Coronary artery (tissue), 2 donors: ENCODE measurements at places on chromosomes 1 and 21.

DNA sequence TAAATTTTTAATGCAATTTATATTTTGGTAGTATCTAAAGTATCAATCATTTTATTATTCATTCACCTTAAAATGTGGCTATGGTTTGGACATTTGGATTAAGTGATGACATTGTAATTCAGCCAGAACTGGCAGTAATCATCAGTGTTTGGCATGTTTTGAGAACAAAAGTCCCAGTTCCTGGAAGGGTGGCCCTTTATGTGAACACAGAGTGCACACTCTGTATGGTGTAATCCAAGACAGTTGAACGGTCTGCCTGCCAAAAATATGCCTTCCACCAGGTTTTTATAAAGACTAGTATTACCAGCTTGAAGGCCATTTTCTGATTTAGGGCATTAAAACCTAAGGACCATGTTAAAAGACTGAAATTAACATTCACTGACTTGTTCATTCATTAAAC is 448.7 kb downstream of the LTN1 start:
- no peak for DNase-seq

GRCh38 chr21:37744551-37744950 is 171.7 kb downstream of the KCNJ6 start:
- no peak for DNase-seq

- no peak for DNase-seq
Observed at GRCh38 chr21:30232011-30232410, 16.1 kb upstream of the CLDN8 start.

GRCh38 chr1:223700942-223701637 is 11.2 kb upstream of the CAPN2 start:
- DNase-seq, result peak; percentile 86

DNA sequence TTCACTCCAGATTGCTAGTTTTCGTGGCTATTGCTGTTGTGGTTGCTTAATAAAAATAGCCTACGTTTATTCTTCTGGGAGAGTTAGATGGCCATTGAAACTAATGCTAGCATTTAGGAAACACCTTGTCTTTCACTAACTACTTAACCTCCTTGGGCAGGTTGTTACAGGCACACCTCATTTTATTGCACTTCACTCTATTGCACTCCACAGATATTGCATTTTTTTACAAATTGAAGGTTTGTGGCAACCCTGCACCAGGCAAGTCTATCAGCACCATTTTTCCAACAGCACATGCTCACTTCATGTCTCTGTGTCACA is 11.3 kb upstream of the MARK1 start:
- DNase-seq, result no peak

DNA sequence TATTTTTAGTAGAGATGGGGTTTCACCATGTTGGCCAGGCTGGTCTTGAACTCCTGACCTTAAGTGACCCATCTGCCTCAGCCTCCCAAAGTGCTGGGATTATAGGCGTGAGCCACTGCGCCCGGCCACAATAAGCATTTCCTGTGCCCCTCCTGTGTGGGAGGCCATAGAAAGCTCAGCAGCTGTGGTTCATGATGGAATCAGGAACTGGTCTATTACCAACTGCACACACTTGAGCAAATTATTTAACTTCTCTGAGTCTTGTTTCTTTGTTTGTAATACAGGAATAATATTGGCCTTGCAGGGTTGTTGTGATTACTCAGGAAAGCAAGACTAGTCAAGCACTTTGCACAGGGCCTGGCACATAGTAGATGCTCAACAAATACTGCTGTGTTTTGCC is 15.0 kb downstream of the RHBG start:
- DNase-seq, result no peak

GRCh38 chr1:183180218-183180617 is 5.8 kb upstream of the LAMC2 start:
- peak; percentile 79 for DNase-seq

DNA sequence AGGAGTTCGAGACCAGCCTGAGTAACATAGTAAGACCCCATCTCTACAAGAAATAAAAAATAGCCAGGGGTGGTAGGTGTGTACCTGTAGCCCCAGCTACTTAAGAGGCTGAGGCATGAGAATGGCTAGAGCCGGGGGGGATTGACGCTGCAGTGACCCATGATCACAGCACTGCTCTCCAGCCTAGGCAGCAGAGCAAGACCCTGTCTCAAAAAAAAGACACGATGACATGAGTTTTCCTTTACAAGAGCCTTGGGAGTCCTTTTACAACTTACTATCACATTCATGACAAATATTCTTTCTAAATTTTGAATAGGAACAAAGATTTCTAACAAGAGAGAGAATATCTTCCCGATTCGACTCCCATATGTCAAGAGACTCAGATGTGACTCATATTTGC is 3.3 kb upstream of the BRWD1 start:
- DNase-seq, result no peak

- DNase-seq, result peak; percentile 80
Observed at GRCh38 chr1:201559679-201560162, 20.8 kb downstream of the NAV1 start.

DNA sequence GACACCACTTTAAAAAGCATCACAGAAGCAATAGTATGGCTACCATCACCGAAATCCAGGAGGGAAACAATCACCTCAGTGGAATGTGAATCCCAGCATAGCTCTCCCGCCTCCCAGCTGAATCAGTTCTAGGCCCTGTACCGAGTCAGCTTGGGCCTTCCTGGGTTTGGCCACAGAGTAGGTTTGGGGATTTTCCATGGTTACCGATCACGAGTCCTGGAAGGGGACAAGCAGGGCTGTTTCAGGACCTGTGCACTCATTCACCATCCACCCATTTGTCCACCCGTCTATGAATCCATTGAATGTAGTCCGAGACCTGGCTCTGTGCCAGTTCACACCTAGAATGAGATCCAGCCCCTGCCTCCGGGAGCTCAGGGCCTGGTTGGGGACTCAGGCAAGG is 94.2 kb downstream of the ARHGEF10L start:
- no peak for DNase-seq

DNA sequence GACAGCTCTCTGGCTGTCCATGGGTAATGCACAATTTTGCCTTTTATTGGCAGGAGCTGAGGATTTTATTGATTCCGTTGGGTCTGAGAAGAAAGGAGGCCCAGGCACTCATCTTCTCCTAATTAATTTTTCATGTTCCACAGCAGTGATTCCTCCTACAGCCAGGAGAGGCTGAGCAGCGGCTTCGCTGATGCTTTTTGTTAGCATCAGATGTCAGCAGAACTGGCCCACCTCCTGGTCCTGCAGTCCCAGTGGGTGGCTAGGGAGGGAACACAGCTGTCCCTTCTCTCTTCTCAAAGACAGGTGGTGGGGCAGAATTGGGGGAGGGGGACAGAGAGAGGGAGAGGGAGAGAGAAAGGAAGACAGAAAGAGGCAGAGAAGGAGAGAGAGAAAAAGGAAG is 5.7 kb downstream of the MT1HL1 start:
- no peak for DNase-seq

GRCh38 chr21:36584980-36585940 is 105.3 kb upstream of the CLDN14 start:
- no peak for DNase-seq

- peak; percentile 92 for DNase-seq
Observed at GRCh38 chr1:36323636-36324352, at the start of gene EVA1B. Gene EVA1B, minus strand, starts transcription at chr1:36323645. Its CDS starts 608 bp downstream, at chr1:36323037.

DNA sequence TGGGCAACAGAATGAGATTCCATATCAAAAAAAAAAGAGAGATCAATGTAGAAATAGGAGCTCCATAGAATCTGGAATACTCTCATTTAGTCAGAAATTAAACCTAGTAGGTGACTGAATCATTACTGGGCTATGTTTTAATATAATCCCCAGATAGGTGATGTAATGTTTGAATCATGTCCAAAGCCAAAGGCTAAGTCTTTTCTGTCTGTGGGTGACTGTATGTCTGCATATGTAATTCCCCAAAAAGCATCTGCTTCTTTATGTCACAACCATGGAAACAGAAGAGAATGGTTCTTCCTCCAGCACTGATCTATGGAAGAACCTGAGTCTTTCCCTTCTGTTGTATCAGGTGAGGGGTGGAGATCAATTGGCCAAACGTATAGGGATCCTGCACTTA is 5.8 kb downstream of the LAMC2 start:
- DNase-seq, result no peak

DNA sequence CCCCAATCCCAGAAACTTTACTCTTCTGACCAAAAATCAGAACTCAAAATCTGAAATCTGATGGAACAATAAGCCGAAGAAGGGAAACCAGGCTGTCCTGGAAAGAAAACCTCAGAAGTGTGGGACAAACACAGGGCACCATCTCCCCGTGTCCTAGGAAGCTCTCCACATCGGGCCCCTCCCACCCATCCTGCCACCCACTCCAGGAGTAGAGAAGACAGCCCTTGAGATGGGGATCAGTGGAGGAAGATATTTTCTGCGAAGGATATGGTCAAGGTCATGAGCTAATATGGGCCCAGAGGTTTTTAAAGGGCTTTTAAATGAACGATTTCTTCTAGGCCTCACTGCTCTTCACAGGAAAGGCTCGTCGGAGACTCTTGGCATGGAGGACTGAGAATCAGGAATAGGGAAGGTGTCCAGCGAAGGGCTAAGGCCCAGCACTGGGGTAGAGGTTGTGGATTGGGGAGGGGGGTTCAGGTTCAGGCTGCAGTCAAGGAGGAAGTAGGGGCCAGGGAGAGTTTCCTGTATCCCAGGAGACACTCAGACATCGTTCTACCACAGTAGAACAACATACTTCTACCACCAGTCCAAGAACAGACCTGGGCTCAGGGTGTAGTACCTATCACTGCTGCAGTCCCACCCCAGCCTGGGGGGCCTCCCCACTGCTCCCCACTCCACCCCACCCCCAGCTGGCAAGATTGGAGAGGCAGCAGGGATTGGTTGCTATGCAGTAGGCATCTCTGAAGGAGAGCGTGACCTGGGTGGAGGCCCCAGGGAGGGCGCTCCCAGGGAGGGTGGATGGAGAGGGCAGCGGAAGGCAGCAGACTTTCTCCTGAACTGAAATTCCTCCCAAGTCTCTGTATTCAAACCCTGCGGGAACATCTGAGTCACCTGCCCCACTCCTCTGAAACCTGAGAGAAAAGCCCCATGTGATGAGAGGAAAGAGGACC is 1.2 kb upstream of the S100A5 start:
- DNase-seq, result no peak

DNA sequence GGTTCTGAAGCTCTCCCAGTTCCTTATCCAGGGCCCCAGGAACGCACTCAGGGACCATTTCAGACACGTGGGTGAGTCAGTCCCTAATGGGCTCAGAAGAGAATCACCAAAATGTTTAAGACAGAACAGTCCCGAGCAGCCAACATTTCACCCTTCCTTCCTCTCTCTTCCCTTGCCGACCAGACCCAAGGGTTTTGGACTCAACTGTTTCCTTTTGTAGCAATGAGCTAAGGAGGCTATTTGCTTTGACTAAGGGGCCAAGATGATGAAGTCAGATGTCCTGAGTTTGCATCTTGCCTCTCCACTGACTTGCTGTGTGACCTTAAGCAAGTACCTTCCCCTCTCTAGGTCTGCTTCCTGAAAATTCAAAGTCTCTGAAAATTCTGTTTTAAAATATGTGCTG is 472.3 kb upstream of the VAMP3 start:
- no peak for DNase-seq

GRCh38 chr1:8472668-8473067 is 154.8 kb downstream of the SLC45A1 start:
- DNase-seq, result no peak

DNA sequence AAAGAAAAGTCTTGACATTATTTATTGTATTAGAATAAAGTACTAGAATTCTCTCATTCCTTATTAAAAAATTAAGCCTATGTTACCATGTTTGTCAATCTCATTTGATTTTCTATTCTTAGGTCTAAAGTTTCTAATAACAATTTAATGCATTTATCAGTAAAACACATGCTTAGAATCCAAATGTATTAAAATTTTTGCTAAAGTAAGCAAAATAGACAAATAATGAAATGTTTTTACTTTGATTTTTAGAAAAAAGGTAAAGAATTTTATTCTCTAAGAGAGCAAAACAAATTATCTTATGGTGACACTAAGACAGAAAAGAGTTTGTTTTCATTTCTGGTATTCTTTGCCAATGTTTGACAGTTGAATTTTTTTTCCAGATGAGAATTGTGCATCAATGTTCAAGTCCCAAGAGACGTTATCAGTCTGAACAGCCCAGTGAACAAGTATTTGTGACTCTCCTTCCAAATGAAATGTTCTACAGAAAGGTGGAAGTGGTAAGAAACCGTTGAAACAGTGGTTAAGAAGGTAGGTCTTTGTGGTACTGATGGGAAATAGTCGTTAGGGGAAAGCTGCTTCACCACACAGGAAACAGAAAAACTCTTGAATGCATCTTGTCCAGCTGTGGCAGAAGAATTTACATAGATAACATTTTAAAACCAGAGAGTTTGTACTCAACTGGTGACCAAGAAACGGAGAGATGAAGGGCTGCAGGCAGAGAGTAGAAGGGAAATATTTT is 402.5 kb downstream of the PTPRC start:
- DNase-seq, result no peak

DNA sequence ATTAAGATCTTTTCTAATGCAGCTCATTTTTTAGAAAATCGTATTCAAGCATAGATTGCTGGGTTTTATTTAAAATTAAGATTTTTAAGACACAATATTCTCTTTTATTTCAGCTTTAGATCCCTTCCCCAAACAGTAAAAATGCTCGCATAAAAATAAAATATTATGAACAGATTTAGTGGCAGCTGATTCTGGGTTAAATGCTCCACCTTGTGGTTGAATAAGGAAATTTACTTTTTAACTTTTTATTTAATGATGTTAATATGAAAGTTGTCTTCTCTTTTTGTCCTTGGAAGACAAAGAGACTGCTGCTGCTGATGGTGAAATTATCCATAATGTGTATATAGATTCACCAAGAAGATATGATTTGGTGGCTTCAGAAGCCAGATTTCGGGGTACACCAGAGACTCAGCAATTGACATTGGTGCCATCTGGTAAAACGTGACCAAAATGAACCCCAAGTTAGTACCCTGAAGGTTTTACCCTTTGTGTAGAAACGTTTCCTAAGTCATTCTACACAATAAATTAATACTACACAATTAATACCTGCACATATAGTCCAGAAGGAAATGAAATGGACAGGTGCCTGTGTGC is 128.0 kb downstream of the ADAMTS1 start:
- no peak for DNase-seq

DNA sequence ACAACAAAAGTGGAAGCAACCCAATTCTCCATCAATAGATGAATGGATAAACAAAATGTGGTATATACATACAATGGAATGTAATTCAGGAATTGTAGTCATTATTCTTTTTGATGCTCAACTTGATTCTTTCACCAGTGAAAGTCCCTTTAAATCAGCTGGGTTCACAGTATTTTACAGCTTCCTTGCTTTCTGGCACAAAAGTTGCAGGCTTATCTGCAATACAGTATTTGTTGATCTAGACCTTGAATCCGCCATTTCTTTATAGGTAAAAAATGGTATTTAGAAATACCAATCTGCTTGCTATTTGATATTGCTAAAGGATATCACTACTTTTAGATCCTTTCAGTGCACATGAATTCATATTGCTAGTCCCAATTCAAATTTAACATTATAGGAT is 44.7 kb upstream of the ERO1B start:
- no peak for DNase-seq
